CD14-positive monocyte (primary cell): ENCODE measurements at places on chromosomes 2 and 18. TPM values are rescaled to one million over a fixed set of nuclear protein-coding genes. Genes with fewer than 3 reads are reported as not detected.

DNA sequence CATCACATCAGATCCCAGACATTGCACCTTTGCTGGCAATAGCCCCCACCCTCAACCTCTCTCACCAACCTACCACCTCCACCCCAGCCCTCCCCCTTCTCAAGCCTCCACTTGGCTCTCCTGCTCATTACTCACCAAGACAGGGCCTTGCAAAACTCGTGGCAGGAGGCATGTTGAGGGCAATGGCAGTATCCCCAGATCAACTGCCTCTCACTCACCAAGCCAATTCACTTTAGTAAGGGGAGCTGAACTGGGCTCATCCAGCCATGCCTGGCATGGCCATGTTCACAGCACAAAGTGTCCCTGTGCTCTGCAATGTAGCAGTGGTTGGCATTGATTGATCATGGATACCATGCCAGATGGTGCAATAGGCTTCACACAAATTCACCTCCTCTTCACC lies 46.3 kb upstream of the TEX51 start:
- DNase-seq: no peak

DNA sequence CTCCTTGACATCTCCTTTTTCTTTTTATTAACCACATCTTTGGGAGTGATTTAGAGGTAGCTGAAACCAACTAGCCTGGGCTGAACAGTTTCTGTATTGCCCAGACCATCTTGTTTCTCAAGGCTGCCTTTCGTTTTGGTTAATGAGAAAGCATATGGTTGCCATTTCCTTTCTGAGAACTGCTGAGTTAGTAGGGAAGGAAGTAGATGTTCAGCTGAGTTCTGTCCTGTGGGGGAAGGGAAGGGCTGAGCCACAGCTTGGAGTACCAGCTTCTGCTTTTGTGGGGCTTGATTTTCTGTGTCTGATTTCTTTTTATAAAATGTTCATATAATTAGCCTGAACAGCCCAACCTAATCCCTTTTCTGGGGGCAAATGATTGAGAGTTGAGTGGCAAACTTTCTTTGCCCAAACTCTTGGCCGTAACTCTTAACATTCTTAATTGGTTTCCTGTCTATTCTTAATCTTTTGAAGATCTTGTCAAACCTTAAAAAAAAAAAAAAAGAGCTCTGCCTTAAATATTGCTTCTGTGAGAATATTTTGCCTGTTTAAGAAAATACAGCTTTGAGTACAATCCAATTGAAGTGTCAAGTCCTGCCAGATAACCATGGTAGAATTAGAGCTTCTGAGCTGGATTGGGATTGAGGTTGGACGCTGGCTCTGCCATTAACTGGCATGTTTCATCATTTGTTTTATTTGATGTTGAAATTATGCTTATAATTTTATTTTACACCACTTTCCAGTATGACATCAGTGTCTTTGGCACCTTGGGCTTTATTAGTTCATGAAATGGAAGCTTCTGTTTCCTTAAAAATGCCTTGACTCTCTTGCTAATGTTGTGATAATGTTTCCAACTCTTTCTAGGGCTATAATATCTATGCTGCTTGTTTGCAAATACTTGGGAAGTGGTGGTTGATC lies 1.9 kb upstream of the NABP1 start:
- DNase-seq: peak; percentile 95

GRCh38 chr2:70143314-70144150 lies 47.3 kb downstream of the C2orf42 start:
- peak; percentile 55 for DNase-seq

DNA sequence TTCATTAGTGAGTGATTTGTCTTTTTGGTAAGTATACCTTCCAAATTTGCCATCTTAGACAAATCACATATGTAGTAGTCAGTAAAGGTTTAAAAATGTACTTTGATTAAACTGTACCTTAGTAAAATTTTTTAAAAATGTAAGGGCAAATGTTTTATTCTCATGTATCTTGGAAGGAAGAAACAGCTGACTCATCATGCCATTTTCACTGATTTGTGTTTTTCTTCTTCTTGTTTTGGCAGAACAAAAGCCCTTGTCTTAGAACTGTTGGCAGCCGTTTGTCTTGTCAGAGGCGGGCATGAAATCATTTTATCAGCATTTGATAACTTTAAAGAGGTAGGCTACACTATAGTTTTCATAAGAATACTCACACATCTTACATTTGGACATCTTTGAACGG lies 136.5 kb downstream of the PRPF40A start:
- DNase-seq: no peak

GRCh38 chr2:181632733-181633401 lies 24.0 kb downstream of the CERKL start:
- DNase-seq: no peak

- no peak for DNase-seq
Measured at GRCh38 chr2:162198239-162198638, 45.0 kb downstream of the FAP start.

- DNase-seq: no peak
Measured at GRCh38 chr2:106830191-106830590, 55.8 kb downstream of the ST6GAL2 start.

GRCh38 chr2:69299772-69300516 lies 87.1 kb downstream of the GFPT1 start:
- no peak for DNase-seq

DNA sequence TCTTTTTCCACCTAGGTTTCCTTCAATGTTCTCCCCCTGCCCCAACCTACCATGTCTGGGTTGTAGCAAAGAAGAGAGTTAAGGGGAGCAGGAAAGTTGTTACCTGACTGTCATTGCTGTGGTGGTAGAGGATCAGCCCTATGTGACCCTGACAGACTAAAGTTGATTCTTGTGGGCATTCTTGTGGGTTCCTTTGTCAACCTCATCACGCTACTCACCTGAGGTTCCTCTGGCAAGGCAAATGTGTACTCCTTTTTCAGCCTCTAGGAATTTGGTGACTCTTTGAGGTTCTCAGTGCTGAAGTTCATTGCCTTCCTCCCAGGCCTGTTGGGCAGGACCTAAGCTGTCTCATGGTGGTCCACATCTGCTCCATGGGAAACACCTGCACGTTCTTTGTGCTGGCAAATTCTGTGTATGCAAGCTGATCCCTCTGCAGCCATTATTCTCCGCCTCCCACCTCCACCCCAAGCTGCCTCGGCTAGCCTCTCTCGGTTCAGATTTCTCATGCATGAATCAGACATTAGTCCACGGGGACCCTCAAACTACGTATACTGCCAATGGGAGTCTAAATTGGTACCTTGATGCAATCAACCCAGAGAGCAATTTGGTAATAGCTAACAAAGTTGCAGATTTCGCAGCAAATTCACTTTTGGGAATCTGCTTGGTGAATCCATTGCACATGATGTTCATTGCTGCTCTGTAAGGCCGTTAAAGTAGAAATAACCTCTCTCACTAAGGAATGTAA lies 1.5 kb upstream of the GMCL1 start:
- DNase-seq: no peak

- no peak for DNase-seq
Measured at GRCh38 chr2:72378753-72379348, 231.2 kb upstream of the CYP26B1 start.

DNA sequence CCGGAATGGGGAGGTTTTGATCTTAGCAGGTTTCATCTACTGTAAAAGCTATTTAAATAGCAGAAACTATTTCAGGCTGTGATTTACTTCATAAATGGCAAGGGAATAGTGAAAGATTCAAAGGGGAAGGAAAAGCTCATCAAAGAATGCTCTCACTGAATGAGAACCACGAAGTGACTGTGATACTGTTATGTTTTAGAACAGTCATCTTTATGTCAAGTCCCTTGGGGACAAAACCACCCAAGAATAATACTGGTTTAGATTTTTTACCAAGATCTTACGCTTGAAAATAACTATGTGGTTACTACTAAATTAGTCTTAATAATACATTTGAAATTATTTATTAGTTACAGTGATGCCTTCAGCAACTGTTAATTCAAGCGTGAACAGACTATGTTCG lies 28.1 kb downstream of the FARSB start:
- no peak for DNase-seq

DNA sequence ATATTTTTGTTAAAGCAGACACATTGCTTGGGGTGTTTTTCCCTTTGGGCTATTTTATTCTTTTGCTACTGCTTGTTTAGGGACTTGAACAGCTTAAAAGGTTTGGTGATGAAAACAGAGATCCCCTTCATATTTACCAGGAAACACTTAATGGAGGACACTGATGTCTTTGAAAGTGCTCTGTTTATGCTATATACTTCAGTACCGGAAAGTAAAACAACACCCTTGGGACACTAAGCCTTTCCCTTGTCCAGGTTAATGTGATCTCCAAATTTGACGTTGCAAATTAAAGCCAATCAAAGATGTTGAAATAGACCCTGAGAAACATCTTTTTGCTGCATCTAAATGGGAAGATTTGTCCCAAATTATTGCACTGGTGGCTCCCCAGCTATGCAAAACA lies 564.6 kb upstream of the PKDCC start:
- no peak for DNase-seq

DNA sequence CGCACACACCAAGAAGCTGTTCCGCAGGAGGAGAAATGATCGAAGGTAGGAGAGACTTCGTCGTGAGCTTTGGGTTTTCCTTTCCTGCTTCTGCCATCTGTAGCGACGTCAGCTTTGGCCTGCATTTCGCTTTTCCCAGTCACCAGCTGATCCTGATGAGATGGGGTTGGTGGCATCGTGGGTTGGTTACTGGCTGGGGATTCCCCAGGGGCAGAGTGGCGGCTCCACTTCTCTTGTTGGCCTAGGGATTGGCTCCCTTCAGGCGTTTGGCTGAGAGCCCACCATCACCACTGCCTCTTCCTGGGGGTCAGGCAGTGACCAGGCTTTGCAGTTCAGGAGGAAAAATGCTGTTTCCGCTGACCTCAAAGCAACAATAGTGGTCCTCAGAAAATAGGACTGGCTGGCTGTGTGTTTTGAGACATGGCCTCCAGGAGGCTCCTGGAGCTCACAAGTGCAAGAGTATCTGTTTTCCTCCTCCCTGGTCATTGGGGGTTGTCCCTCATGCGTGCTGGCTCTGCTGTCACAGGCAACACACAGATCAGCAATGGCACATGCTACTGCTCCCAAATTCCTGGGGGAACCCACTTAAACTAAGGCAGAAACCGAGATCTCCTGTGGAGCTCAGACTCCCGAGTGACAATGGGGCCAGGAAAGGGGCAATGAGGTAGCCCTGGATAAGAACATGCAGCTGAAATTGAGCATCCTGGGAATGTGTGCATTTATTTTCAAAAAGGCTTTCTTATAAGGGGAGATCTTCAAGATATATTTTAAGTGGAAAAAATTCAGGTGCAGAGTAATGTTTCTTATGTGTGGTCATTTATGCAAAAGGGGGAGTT lies 173.0 kb downstream of the CTIF start:
- DNase-seq: peak; percentile 16

DNA sequence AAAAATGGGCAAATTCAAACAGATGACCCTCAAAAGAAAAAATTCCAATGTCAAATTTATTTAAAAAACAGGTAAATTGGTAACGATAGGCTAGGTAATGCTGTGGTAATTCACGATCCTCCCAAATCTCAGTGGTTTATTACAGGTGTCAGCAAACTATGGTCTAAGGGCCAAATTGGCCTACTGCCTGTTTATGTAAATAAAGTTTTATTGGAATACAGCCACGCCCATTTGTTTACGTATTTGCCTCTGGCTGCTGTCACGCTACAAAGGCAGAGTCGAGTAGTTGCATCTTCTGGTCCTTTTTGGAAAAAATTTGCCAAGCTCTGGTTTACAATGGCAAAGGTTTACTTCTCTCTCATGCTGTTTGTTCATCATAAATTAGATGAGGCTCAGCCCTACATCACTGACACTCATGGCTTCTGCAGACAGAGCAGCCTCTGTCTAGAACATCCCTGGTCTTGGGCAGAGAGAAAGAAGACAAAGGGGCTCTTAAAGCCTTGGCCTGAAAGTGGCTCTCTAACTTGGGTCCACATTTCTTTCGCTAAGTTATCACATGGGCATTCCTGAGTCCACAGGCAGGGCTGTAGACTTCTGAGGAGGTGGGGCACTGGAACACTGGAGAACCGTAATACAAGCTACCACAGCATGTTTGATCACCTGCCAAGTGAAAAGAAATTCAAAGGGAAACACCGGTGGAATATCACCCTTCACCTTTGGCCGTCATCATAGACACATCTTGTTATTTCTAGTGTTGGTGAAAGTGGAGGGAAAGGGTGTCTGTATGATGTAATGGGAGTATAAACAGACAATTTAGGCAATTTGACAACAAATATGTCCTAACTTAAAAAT lies 34.8 kb downstream of the SP110 start:
- DNase-seq: no peak

- peak; percentile 2 for DNase-seq
Measured at GRCh38 chr18:24600076-24600654, 139.7 kb downstream of the HRH4 start.

DNA sequence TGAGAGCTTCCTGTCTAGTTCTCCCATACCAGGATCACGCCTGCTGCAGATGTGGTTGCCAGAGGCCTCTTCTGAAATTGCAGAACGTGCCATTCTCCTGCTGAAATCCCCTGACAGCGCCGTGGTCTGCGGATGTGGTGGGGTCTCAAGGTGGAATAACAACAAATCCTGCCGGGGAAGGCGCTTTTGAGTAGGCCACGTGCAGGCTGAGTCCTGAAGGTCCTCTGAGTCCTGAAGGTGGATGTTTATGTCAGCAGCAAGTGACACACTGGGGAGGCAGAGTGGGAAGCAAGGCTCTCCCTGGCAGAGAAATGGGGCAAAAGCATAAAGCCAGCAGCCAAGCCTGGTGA lies 241.4 kb downstream of the MYCN start:
- no peak for DNase-seq

DNA sequence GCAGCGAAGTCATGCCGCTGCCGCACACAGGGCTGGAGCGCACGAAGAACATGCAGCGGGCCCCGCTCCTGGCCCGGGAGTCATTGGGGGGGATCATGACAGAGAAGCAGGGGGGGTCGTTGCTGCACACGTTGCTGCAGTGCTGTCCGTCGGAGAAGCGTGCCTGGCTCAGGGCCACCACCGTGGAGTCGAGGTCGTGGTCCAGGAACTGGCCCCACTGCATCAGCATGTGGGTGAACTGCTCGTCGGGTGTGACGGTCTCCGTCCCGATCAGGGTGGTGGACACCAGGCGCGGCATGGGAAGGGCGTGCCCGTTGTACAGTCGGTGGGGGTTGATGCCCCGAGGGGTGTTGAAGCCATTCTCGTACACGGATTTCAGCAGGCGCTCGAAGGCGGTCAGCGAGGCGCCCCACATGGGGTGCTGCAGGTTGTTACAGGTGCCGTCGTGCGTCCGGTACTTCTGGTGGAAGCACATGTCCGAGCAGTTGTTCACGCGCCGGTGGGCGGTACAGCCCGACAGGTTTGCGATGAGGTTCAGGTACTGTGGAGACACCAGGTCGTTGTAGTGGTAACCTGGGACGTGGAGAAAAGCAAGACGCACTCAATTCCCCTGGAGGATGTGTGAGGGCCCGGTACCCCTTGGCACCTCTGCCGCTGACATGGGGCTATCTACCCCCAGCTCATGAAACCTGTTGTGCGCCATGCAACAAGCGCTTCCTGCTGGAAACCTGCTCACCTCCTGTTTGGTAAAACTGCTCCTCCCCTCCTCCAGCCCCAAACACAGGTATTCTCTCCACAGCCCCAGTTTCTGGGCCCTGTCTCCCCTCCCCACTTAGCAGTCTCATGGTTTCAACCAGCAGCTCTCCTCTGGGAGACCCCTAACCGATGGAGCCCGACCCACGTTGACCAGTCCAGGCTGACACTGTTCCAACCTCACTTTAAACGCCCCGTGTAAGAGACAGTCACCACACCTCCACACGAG lies 94.9 kb downstream of the PXDN start:
- no peak for DNase-seq

The CFLAR gene
- 79.5 TPM for polyA plus RNA-seq

The TM4SF20 gene
- polyA plus RNA-seq: not detected

The CNDP1 gene
- polyA plus RNA-seq: not detected

The PRKAG3 gene
- polyA plus RNA-seq: not detected

The SGO2 gene
- 1.4 TPM for polyA plus RNA-seq

The DSG4 gene
- not detected in 2 replicates for polyA plus RNA-seq

The SRD5A2 gene
- polyA plus RNA-seq: not detected

The UXS1 gene
- 33.8 TPM for polyA plus RNA-seq

The SP140 gene
- polyA plus RNA-seq: 5.9 TPM
